NCI-H345 (cell line): ENCODE measurements at places on chromosomes 5 and 9.

DNA sequence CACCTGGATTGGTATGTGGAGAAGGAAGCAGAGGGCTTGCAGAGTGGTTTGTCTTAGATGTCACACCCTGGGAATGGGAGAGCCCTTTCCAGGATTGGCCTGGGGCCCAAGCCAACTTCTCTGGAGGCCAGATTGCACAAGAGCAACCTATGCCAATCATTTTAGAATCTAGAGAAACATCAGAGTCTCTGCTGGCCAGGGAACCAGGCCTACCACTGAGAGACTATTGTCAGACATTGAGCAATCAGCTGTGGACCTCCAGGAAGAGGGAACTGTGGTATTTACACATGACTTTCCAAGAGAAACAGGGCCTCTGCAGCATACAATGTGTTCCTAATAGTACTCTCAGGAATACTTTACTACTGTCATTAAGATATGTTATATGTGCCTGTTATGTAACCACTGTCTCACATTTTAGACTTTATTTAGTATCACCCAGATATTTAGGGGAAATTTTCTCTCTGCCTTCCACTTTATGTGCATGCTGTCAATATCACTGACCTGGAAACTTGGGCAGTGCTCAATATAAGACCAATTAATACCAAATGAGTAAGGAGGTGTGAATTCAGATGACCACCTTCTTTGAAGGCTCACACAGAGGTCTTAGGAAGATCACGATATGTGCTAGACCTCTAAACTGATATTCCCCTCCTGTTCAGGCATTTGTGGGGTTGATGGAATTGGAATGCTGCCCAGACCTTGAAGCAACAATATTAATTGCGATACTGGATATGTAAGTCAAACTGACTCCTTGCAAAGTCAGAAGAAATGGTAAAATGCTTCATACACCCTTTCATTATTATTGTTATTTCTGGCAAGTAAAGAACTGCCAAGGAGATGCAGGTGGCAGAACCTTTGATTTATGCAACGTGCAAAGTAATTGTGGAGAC lies 20.5 kb upstream of the CCL28 start:
- DNase-seq: peak; percentile 62

DNA sequence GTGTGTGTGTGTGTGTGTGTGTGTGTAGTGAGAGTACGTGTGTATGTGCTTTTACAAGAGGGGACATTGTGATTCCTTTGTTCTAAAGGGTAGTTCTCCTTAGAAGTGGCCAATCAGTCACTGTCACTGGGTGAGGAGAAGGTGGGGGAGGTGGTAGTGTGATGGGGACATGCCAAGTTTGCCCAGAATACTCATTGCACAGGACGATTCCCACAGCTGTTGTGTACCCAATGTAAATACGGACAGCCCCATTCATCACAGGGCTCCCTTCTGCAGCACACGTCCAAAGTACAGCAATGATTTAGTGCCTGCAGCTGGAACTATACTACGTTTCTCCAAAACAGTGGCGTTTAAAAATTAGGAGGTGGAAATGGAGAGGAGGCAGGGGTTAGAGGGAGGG lies 287.8 kb downstream of the TLR4 start:
- DNase-seq: peak; percentile 88

GRCh38 chr9:20333991-20334390 lies 288.3 kb downstream of the MLLT3 start:
- DNase-seq: no peak

DNA sequence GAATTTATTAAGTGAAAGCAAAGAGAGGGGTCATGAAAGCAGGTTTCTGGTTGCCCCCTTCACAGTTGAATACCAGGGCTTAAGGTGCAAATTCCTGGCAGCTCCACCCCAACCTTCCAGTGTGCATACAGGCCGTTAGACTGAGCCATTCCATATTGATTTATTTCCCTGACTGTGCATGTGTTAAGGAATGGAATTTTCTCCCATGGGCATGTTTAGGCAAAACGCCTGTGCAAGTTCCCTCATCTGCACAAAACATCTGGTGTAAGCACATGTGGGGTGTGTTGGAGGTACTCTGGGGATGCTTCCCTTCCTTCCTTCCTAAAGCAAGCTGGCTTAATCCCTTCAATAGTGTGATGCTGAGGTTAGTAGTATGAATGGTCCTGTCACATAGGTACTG lies 1470.6 kb downstream of the MAT2B start:
- DNase-seq: no peak

- DNase-seq: no peak
Measured at GRCh38 chr9:113311961-113312360, 8.8 kb upstream of the RNF183 start.

DNA sequence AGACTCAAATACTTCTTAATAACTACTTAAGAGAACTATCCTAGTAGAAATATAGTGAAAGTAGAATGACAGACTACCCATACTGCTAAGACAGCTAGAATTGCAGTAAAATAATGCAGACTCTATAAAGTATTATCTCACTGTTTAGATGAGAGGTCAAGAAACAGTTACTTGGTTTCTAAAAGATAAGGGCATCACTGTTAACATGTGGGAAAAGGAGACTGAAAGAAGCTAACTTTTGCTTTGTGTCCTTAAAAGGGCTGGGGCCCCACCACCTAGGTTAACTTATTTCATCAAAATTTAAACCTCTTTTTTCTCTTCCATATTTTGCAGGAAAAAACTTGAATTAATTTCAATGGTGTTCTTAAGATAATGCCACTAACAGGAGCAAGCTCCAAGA lies 204.3 kb downstream of the CNTLN start:
- DNase-seq: no peak

GRCh38 chr5:156920042-156920860 lies 42.8 kb downstream of the TIMD4 start:
- DNase-seq: no peak

GRCh38 chr5:169065400-169065799 lies 235.5 kb downstream of the SLIT3 start:
- no peak for DNase-seq

DNA sequence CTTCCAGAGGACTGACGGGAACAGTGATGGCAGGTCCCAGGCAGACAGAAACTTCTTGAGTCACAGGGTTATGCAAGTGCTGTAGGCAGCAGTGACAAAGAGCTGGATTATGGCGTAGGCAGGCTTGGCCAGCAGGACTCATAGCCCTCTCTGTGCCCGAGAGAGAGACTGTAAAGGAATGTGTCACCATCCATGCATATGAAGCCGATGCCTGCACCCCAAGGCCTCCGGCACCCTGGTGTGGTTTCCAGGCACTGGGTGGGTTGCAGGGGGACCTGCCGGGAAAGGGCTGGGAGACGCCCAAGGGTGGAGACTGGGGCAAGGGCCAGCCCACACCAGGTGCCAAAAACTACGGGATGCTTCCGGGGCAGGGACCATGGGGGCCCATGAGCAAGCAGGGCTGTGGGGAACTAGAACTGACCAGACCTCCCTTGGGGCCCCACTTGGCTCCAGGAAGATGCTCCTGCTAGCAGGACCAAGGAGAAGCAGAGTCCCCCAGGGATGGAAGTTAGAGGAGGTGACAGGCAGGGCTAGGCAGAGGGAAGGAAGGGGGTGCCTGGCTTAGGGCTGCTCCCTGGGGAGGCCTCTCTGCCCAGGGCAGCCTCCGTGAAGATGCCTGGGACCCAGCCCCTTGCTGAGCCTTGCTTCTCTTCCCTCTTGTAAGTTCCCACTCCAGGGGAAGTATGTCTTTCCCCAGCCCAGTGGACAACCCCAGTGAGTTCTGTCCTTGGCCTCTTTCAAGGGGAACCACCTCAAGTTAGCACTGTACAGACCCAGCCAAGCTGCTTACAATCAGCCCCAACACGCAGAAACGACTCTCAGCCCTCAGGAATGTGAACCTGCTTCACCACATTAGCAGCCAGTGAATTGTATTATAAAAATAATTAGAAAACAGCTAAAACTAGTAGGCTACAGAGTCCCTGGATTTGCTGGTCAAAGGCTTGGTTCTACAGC lies 10.5 kb upstream of the IPPK start:
- no peak for DNase-seq

DNA sequence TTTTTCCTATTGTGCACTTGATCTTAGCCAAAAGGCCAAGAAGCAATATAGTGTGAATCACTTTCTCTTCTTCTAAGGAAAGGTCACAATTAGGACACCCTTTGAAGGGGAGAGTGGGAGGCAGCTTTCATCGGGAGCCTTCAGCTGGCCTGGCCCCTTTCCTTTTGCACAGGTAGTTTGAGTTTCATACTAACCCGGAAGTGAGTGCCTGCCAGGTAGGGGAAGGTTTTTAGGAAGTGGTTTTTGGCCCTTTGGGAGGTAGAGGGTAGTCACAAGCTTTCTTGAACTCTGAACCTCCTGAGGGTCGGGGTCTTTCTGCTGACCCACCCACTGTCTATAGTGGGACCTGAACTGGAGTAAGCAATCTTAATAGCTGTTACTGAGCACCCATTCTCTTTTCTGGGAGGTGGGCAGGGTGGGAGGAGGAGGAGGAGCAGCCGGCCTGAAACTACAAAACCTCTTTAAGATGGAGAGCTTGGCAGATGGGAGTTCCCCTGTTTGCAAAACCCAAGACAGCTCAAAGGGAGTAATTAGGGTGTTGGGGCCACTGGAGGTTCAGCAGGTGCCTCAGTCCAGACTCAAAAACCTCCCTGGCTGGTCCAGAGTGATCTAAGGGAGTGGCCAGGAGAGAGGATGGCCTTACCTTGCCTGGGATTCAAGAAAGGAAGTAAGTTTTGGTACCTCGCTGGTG lies 6.0 kb downstream of the LARP1 start:
- DNase-seq: no peak

DNA sequence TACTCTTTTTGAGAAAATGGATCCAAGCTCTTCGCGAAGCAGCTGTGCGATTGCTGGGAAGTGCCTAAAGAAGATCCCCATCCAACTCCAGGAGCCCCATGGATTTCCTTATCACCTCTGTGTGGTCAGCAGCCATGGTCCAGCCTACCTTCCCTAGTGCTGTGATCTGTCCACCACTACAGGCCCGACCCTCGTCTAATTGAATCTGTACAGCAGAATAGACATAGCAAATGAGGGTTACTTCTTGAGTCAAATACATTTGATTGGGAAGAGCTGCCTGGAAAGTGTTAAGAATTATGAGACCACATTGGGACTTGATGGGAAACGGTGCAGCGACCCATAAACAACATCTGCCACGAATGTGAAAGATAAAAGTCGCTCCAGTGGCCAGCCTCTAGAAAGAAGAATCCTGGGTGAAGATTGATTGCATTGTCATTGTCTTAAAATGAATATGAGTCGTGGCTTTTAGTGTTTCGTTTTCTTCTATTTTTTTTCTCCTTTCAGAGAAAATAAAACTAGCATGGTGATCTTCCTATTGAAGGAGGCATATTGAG lies 118.4 kb downstream of the PAM start:
- no peak for DNase-seq

GRCh38 chr9:7115606-7116005 lies 357.8 kb downstream of the KDM4C start:
- no peak for DNase-seq

GRCh38 chr5:125202871-125203438 lies 456.5 kb upstream of the ZNF608 start:
- DNase-seq: no peak

DNA sequence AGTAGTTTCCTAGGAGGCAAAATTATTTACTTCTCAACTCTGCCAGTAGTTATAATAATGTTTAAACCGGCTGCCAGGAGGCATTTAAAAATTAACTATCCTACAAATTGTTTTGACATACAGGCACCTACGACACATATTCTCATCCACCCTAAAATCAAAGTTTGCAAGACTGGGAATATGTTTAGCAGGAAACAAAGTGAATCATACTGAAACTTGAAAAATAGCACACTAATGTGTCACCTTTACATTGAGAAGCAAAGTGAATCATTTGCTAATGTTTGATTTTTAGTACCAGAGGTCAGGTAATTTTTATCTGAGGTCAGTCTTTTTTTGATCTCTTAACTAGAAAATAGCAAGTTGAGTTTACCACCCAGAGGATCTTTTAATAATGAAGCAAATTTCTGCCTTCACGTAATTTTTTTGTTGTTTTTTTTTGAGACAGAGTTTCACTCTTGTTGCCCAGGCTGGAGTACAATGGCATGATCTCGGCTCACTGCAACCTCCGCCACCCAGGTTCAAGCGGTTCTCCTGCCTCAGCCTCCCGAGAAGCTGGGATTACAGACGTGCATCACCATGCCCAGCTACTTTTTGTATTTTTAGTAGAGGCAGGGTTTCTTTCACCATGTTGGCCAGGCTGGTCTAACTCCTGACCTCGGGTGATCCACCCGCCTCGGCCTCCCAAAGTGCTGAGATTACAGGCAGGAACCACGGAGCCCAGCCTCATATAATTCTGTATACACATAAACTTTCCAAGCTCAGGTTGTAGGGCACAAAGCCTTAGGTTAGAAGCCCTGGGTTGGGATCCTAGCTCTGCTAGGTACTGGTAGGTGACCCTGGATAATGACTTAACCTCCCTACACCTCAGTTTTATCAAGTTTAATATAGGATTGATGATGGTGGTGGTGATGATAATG lies 124.3 kb downstream of the UGCG start:
- DNase-seq: no peak

DNA sequence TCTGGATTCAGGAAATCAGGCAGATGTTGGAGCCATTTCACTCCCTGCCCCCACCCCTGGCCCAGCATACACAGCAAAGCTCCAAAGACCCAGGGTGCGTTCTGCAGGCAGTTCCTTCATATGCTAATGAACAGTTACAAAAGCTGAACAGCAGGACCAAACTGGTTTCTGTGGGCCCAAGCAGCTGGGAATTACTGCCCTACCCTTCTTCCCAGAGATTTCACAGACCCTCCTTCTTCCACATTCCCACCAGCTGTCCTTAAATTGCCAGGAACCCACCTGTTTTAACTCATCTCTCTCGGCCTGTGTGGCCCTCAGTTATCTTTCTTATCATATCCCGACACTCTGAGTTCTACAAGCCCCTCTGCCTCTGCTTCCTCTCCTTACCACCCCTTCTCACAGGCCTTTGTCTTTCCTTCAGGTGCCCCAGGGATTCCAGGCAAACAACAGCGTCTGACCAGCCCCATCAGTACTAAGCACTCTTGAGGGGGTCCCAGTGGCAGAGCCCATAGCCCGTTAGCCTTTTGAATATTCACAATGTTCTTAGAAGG lies 10.6 kb upstream of the F2RL1 start:
- DNase-seq: peak; percentile 9

DNA sequence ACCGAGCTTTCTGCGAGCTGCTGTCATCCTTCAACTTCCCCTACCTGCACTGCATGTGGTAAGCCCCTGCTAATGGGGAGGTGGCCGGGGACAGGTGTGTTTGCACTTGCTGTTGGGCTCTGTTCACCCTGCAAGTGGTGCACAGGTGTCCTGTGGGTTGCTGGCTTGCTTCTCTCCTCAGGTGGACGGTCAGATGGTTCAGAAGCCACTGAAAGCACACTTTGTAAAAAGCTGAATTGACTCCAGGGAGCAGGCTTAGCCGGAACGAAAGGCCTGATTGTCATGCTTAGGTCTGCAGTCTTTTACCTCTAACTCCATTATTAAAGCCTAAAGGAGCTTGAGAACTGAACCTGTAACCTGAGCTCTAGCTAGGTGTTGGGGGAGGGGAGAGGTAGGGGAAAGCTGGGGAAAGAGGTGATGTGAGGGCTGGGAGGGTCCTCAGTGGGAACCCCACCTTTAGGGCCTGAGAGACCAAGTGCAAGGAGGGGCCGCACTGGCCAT lies 37.6 kb downstream of the ACER2 start:
- DNase-seq: peak; percentile 62
